Umbilical cord (tissue), 2 donors: ENCODE measurements at places on chromosomes 4 and X. TPM values are rescaled to one million over a fixed set of nuclear protein-coding genes. Genes with fewer than 3 reads are reported as not detected.

MAGEB2 gene
- not detected for total RNA-seq

COX7B2 gene
- total RNA-seq = not detected

GC gene
- 4.6 TPM for total RNA-seq

NUDT10 gene
- 4.1 TPM for total RNA-seq

SEC31A gene
- total RNA-seq = 351 TPM

TMSB15C gene
- total RNA-seq = 5.3 TPM

CXorf65 gene
- total RNA-seq = not detected

MAD2L1 gene
- 6.3 TPM for total RNA-seq

MAGEC2 gene
- 0.48 TPM for total RNA-seq

PNCK gene
- total RNA-seq = 24.1 TPM

CT55 gene
- total RNA-seq = 6.5 TPM

AREG gene
- total RNA-seq = 10.1 TPM

AKAP14 gene
- total RNA-seq = not detected

PF4V1 gene
- total RNA-seq = not detected

NOCT gene
- total RNA-seq = 7.5 TPM

FMR1NB gene
- not detected for total RNA-seq

CCDC149 gene
- 17.8 TPM for total RNA-seq

HSFX3 gene
- not detected for total RNA-seq

PRR32 gene
- 0.48 TPM for total RNA-seq

HSFX1 gene
- total RNA-seq = 3.9 TPM

DDX53 gene
- 2.2 TPM for total RNA-seq

TRAM1L1 gene
- 7.0 TPM for total RNA-seq

TCEAL2 gene
- not detected for total RNA-seq

OR13H1 gene
- 1.9 TPM for total RNA-seq

SOWAHB gene
- total RNA-seq = 7.2 TPM

SLC34A2 gene
- total RNA-seq = not detected

MCF2 gene
- total RNA-seq = 4.8 TPM

TLR2 gene
- 16.4 TPM for total RNA-seq

SCML1 gene
- total RNA-seq = 13.5 TPM

ARHGEF9 gene
- total RNA-seq = 45.0 TPM

CYBB gene
- 48.9 TPM for total RNA-seq

ATP1B4 gene
- total RNA-seq = 1.4 TPM

PABPC5 gene
- 7.5 TPM for total RNA-seq

DCAF8L1 gene
- 0.48 TPM for total RNA-seq

AR gene
- total RNA-seq = 2.6 TPM

AMTN gene
- 0.96 TPM for total RNA-seq

RNF128 gene
- total RNA-seq = 7.9 TPM

TEX13B gene
- 1.2 TPM for total RNA-seq

NUDT11 gene
- total RNA-seq = 4.3 TPM

DOK7 gene
- 2.4 TPM for total RNA-seq

GYPE gene
- total RNA-seq = 1.2 TPM

RGN gene
- 1.4 TPM for total RNA-seq

PDE6B gene
- total RNA-seq = 7.0 TPM

HTRA3 gene
- total RNA-seq = 17.8 TPM

UCHL1 gene
- 23.6 TPM for total RNA-seq

TMEM164 gene
- total RNA-seq = 26.7 TPM

FRG2 gene
- not detected for total RNA-seq

RNF212 gene
- 9.1 TPM for total RNA-seq
